GM23338 (cell line): ENCODE measurements at places on chromosomes 3 and 15.

- DNase-seq = peak; percentile 91
These were observed 130.7 kb downstream of the EBLN2 start for GRCh38 chr3:73192036-73192738.

- no peak for DNase-seq
These were observed 29.3 kb downstream of the APPL1 start for GRCh38 chr3:57256844-57257243.

GRCh38 chr3:136749091-136749490, 3.1 kb downstream of the STAG1 start:
- no peak for DNase-seq

DNA sequence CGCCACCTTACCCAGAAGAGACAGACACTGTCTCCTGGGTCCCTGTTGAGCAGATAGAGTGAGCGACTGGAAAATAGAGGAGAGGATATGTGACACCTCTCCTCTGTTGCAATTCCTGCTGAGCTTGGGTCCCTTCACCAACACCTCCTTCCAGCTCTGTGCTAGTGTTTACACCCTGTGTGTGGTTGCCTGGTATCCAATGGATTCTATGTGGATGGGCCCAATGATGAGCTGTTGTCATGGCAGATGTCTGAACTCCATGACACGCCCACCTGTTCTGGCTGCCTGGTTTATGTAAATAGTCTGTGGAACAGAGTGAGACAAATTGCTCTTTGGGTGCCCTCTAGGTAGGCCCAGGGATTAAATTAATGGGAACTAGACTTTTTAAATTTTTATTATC, 23.7 kb downstream of the RBM5 start:
- DNase-seq = no peak

- DNase-seq = no peak
These were observed 60.8 kb upstream of the UMPS start for GRCh38 chr3:124669470-124669869.

- DNase-seq = no peak
These were observed 41.6 kb downstream of the ZBTB38 start for GRCh38 chr3:141409940-141410241.

- no peak for DNase-seq
These were observed 13.2 kb upstream of the PRSS50 start for GRCh38 chr3:46730819-46731218.
